ENCODE measurements at places on chromosomes 12 and 14.

- no peak for DNase-seq
Measured at GRCh38 chr14:42429401-42429800, 822.7 kb downstream of the LRFN5 start.

DNA sequence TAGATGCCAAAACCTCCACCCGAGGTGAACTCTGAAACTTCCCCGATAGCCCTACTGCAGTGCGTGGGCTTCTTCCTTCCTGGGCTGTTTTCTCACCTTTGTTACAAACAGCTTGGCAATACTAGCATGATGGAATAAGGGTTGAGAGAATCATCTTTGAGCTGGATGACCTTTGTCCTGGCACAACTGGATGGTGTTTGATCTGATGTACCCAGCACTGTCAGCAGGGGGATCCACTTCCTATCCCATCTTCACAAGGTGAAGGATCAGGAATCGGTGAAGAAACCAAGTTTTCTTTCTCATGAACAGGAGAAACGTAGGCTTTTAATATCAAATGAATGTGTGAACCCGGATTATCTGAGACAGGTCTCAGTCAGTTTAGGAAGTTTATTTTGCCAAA, 19.5 kb upstream of the LRRC10 start:
- no peak for DNase-seq

GRCh38 chr14:81396113-81396512, 4.0 kb downstream of the STON2 start:
- no peak for DNase-seq

- no peak for DNase-seq
Measured at GRCh38 chr12:42296503-42297109, 29.3 kb downstream of the ZCRB1 start.

DNA sequence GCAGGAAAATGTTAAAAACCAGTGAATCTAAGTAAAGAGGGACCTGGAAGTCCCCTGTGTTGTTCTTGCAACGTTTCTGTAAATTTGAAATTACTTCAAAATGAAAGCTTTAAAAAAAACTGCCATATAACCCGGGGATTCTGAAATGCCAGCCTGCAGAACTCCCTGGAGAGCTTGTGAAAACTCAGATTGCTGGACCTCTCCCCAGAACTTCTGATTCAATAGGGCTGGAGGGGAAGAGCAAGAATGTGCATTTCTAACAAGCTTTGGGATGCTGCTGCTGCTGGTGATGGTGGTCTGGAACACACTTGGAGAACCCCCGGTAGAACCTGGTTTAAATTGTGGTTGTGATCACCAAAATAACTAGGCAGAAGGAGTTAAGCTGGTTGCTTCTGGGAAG, 300.0 kb upstream of the NOS1 start:
- DNase-seq: no peak

DNA sequence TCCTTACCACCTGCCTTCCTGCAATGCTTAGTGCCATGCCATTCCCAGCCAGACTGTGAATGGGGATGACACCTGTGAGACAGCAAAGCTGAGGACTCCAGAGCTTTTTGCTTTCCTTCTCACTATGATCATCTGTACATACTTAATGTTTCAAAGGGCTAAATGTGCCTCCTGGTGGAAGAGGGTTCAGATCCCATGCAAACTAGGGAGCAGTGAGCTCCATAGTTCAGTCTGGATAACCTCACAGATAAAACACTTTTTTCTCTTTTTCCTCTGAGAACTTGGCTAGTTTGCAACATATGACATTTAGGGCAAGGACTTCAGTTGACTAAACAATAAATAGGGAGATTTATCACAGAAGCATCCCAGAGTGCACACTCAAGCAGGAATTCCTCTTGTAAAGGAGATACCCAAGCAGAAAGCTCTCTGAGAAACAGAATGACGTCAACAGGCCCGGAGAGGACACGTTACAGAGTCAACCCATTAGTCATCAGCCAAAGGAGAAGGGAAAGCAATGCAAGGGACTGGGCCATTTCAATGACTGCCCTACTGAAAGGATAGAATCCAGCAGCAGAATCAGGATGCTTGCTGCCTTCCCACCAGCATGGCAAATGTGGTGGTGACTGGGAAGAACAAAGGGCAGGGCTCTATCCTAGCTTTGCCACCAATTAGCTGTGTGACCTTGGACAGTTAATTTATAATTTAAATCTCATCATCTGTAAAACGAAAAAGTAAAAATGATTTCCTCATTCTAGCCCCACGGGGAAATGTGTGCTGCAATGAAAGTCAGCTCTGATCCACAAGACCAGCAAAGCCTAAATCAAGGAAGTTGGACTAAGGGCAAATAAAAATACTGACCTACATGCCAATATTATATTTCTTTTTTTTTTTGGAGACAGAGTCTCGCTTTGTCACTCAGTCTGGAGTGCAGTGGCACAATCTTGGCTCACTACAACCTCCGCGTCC, 80.8 kb upstream of the ACTN1 start:
- no peak for DNase-seq

- DNase-seq: no peak
Measured at GRCh38 chr14:102774391-102775153, 2.7 kb upstream of the TRAF3 start.

All from stimulated activated CD8-positive, alpha-beta memory T cell treated with anti-CD3 and anti-CD28 coated beads, Interleukin-7, amount 100 ng/mL, for 24 hours (primary cell).